HepG2 (cell line): ENCODE measurements at places on chromosomes 6 and 20. TPM values are rescaled to one million over a fixed set of nuclear protein-coding genes. Genes with fewer than 3 reads are reported as not detected.

COL21A1 gene
- total RNA-seq, result not detected in 2 replicates

DNA sequence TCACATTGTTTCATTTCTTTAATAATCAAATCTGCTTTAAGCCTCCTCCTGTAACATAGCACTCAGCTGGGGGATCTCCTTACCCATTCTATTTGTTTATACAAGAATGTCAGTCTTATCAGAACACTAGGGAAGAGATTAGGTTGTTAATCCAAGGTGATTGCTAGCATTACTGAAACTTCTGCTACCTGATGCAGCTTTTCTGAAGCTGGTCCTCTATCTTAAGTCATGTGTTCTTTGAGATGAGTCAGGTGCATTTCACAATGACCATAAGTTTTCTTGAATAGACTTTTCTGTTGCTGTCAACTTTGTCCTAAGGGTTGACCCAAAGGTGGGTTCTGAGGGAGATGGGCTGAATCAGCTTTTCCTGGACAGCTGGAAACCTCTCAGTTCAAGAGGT lies 60.7 kb upstream of the SYNCRIP start:
- H3K4me3 ChIP-seq, result no peak overlapping the region
- DNase-seq, result no peak
- no peaks in the 10 kb centered on the region for H3K36me3 ChIP-seq
- no peaks in the 10 kb centered on the region for H3K4me1 ChIP-seq
- H3K27me3 ChIP-seq, result no peaks in the 10 kb centered on the region

ASIP gene
- total RNA-seq, result not detected in 2 replicates

DNA sequence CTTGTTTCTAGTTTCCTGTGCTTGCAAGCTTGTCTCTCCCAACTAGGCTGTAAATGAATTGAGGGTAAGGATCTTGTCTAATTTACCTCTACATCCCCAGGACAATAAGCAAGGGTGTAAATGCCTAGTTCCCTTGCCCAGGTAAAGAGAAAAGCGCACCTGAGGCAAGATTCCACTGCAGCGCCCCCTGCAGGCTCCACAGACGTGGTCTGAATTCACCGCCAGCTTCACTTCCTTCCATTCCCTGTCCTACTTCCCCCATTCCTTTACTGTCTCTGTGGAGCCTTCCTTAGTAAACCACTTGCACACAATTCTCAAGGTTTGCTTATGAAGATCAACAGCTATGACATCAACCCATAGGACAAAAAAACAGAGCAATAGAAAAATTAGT lies 42.3 kb downstream of the ANKEF1 start:
- DNase-seq, result no peak
- H3K36me3 ChIP-seq, result no peaks in the 10 kb centered on the region
- no peak overlapping the region for H3K27ac ChIP-seq
- no peak overlapping the region for H3K4me3 ChIP-seq
- no peaks in the 10 kb centered on the region for H3K27me3 ChIP-seq
- H3K4me1 ChIP-seq, result peaks cover 14% of the 10 kb centered on the region

GRCh38 chr6:89736893-89737292 lies 82.7 kb downstream of the MDN1 start:
- DNase-seq, result no peak
- no peaks in the 10 kb centered on the region for H3K4me1 ChIP-seq
- H3K27me3 ChIP-seq, result no peaks in the 10 kb centered on the region
- H3K4me3 ChIP-seq, result no peak overlapping the region
- no peak overlapping the region for H3K27ac ChIP-seq

- H3K27ac ChIP-seq, result no peak overlapping the region
- DNase-seq, result no peak
- peaks cover 11% of the 10 kb centered on the region for H3K4me1 ChIP-seq
- no peaks in the 10 kb centered on the region for H3K27me3 ChIP-seq
These were observed 14.9 kb upstream of the MAPK13 start for GRCh38 chr6:36115412-36115811.
